Left lobe of liver (tissue), 2 donors: ENCODE measurements at places on chromosomes 4 and X. TPM values are rescaled to one million over a fixed set of nuclear protein-coding genes. Genes with fewer than 3 reads are reported as not detected.

DNA sequence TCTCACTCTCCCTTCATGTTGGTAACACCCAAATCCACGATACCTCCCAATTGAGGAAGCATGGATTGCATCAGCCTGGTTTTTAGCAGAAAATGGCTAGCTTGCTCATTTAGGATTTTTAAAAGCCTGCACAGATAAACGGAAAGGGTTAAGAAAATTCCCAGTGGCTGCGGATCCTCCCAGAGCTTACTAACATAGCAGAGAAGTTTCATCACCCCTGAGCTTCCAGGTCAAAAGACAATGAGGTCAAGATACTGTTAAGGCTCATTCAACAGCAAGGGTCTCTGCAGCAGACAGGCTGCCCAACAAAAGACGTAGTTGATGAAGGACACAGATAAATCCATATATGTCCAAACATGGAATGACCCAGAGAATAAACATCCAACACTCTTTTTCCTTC, 220.2 kb downstream of the ASMT start:
- DNase-seq, result no peak

- peak; percentile 45 for DNase-seq
Measured at GRCh38 chrX:96685210-96686099, 813 bp downstream of the DIAPH2 start.

The ENPEP gene
- 18.9 TPM for total RNA-seq

DNA sequence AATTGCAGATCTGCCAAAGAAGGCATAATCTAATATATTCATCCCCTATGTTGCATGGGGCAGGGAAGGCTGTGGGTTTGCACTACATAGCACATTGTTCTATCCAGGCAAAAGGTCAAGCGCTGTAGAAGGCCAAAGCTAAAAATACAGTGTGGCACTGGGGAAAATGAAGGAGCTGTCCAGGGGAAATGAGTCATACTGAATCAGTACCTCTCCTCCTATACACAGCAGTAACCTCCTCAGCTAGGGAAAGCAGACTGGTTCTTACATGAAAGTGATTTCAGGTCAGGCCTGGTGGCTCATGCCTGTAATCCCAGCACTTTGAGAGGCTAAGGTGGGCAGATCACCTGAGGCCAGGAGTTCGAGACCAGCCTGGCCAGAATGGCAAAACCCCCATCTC, 31.0 kb upstream of the SLC25A4 start:
- no peak for DNase-seq

- no peak for DNase-seq
Measured at GRCh38 chrX:58025979-58026378, 115.7 kb upstream of the ZXDA start.

The P2RY8 gene
- 0.48 TPM for total RNA-seq

DNA sequence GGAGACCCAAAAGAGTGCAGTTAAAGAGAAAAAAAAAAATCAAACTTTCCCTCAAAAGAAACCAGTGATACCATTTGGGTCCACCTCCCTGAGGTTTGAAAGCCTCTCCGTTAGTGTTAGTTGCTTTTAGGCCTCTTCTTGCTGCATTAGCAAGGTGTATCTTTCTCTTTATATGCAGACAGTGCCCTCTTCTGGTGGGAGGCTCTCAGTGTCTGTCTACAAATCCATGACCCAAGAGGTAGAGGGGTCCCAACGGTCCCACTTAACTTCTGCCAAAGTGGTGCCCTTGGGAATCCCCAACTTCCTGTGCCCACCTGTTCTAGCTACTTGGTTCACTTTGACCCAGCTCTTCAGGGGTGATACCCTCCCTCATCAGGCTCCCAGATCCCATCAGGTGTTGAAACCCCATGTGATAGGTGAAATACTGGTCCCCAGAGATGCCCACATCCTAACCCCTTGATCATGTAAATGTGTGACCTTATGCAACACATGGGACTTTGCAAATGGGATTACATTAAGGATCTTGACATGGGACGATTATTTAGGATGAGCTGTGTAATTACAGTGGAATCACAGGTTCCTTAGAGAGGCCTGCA, 63.7 kb upstream of the CD99 start:
- DNase-seq, result no peak

The CCDC120 gene
- total RNA-seq, result 4.7 TPM

The POF1B gene
- 0.28 TPM for total RNA-seq
